ENCODE measurements at places on chromosomes 4 and X. TPM values are rescaled to one million over a fixed set of nuclear protein-coding genes. Genes with fewer than 3 reads are reported as not detected.

DNA sequence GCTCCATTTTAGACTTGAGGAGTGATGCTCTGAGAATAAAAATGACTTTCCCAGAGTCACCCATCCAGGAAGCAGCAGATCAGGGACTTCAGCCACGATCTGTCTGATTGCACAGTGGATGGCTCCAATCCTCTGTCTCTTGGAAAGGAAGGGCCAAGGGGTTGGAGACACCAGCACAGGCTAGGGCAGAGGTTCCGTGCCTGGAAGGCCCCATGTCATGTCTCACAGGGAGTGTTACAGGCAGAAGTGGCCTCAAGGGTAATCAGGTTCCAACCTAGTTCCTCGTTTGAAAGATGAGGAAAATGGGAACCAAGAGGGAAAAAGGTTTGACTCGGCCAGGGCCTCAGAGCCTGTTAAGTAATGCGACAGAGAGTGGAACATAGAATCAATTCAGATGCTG lies 160.0 kb downstream of the EFNB1 start:
- H3K4me3 ChIP-seq, result no peak overlapping the region
- H3K4me1 ChIP-seq, result no peaks in the 10 kb centered on the region
- H3K27me3 ChIP-seq, result no peaks in the 10 kb centered on the region

DNA sequence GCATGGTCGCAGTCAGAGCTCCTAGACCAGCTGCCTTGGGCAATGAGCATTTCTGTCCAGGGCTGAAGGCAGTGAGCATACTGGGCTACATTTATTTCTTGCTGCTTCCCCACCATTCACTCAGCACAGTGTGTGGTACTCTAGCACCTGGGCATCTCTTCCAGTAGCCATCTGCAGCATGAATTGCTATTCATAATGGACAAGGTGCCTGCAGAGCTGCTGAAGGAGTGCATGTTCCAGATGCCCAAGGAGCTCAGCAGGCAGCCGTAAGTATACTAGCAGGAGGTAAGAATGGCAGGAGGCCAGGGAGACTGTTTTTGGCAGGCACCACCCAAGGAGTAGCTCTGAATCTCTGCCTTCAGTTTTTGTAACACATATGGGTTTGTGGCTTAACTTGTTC lies 110.4 kb upstream of the RXFP1 start:
- no peaks in the 10 kb centered on the region for H3K36me3 ChIP-seq
- no peak for DNase-seq
- no peak overlapping the region for H3K27ac ChIP-seq
- no peak overlapping the region for H3K4me3 ChIP-seq
- H3K4me1 ChIP-seq, result no peaks in the 10 kb centered on the region
- H3K27me3 ChIP-seq, result no peaks in the 10 kb centered on the region

GRCh38 chrX:67610282-67610681 lies 66.5 kb downstream of the AR start:
- H3K4me3 ChIP-seq, result no peak overlapping the region
- no peak for DNase-seq
- H3K27ac ChIP-seq, result no peak overlapping the region
- no peaks in the 10 kb centered on the region for H3K36me3 ChIP-seq

DNA sequence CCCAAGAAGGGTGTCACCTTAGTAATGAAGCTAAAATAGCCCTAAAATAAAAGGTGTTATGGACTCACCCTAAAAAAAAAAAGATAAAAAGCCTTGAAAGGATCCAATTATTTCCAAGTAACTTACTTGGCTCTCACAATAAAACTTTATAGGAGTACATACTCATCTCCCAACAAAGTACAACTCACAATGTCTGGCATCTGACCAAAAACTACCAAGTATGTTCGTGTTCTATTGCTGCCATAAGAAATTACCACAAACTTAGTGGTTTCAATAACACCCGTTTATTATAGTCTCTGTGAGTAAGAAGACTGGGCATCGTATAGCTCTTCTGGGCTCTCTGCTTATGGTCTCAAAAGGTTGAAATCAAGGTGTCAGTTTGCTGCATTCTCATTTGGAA lies 51.0 kb downstream of the BEX1 start:
- no peak for DNase-seq
- H3K27me3 ChIP-seq, result no peaks in the 10 kb centered on the region
- no peaks in the 10 kb centered on the region for H3K36me3 ChIP-seq
- H3K4me1 ChIP-seq, result no peaks in the 10 kb centered on the region

Gene SPANXN3
- not detected for total RNA-seq

Gene SLC4A4
- total RNA-seq, result 0.51 TPM

Gene DCAF8L2
- not detected for total RNA-seq

Gene ENAM
- not detected for total RNA-seq

Gene SLC16A2
- 1.2 TPM for total RNA-seq

Measured in activated CD4-positive, alpha-beta memory T cell treated with anti-CD3 and anti-CD28 coated beads for 36 hours (primary cell).